ENCODE measurements at places on chromosomes 7 and 10. TPM values are rescaled to one million over a fixed set of nuclear protein-coding genes. Genes with fewer than 3 reads are reported as not detected.
A peak's percentile ranks its signal among the peaks of the same experiment; 100 is the strongest.

DNA sequence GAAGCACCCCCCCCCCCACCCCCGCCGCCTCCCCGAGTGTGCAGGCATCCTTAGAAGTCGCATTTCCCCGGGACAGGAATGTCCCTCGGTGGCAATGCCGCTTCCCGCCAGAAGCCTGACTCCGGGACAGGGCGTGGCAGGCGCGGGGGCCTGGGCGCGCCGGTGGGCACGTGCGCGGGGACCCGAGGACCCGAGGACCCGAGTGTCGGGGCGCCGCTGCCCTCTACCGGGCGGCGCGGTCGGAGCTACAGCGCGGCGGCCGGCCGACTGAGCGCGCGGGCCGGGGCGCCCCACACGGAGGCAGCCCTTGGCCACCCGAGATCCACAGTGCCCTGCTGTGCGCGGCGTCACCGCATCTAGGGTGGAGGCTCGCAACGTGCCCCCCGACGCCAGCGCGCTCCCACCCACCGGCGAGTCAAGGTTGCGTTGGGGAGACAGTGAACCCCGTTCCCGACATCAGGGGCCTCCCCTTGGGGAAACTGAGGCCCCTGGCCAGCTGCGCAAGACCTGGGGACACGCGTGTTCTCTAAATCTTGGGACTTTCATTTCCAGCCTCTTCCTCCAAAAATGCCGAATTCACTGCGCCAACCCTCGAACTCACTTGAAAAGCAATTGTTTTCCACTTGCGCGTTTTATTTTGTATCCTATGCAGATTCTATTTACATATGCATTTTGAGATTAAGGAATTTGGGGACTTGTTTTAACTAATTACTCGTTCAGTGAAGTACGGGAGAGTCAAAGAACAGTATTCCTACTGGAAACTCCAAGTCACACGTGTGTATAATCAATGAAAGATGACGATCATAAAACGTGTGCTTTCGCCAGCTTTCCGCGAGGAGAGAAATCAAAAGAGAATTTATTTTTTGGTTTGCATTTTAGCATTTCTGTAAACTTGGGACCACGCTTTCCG lies 3.1 kb upstream of the CUX1 start:
- peak overlapping the region; percentile 70 for H3K4me3 ChIP-seq
- H3K4me1 ChIP-seq = no peaks in the 10 kb centered on the region
- peak overlapping the region; percentile 27 for H3K27ac ChIP-seq
- H3K27me3 ChIP-seq = no peaks in the 10 kb centered on the region
- no peak for DNase-seq

- no peak overlapping the region for H3K4me3 ChIP-seq
- H3K4me1 ChIP-seq = peaks cover 14% of the 10 kb centered on the region
- H3K36me3 ChIP-seq = no peaks in the 10 kb centered on the region
- no peaks in the 10 kb centered on the region for H3K27me3 ChIP-seq
Observed at GRCh38 chr7:149885191-149886017, 11.6 kb downstream of the ATP6V0E2 start.

DNA sequence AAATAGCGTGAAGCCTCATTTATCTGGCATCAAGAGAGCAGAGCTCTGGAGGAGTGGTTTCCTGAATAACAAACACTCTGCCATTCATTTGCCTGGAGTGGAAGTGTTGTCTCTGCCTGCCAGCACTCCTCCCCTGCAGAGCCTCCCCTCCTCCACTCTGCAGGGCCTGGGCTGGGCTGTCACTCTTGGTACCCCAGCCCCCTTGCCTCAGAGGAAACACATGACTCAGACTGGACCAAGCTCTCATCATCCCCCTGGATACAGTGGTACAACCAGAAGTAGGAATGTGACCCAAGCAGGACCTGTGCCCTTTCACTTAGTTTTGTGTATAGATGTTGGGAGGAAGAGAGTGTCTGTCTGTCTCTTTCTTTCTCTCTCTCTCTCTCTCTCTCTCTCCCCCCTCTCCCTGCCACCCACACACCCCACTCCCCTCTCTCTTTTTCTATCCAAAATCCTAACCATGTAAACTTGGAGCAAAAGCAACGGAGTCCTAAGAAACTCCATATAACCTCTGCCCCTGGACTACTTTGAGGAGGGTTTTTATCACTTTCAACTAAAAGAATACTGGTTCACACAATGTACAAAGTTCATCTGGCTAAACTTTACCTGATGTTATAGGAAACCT lies 43.9 kb downstream of the DOCK4 start:
- H3K27me3 ChIP-seq = no peaks in the 10 kb centered on the region
- no peak overlapping the region for H3K4me3 ChIP-seq
- no peak for DNase-seq

- H3K4me1 ChIP-seq = peaks cover 5% of the 10 kb centered on the region
- H3K27ac ChIP-seq = no peak overlapping the region
- H3K27me3 ChIP-seq = no peaks in the 10 kb centered on the region
- no peaks in the 10 kb centered on the region for H3K36me3 ChIP-seq
Observed at GRCh38 chr7:38625866-38626265, 5.3 kb downstream of the AMPH start.

DNA sequence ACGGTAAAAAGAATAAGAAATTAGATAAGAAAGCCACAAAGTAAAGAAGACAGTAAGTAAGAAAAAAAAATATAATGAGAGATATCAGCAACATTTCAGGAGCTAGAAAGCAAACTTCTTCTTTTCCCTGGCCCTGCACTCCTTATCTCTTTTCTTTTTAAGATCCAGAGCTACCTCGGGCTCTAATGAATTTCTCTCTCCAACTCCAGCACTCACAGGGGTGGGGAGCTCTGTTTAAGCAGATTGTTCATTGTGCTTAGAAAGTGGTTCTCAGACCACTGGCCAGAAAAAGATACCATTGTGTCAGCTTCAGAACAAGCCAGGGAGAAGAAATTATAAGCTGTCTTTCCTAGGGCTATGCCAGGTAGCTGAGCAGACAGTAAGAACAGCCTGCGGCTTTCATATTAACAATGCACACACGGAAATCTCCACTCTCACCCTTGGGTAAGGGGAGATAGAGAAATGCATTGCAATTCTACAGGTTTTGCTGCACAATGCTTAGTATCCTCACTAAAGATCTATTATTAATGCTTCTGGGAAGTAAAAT lies 19.3 kb downstream of the OR2F1 start:
- DNase-seq = no peak
- no peaks in the 10 kb centered on the region for H3K27me3 ChIP-seq
- no peak overlapping the region for H3K27ac ChIP-seq

Gene WNT8B
- not detected for total RNA-seq

Measured in breast epithelium (tissue), 4 donors.